ENCODE measurements at places on chromosomes 3 and 15.

DNA sequence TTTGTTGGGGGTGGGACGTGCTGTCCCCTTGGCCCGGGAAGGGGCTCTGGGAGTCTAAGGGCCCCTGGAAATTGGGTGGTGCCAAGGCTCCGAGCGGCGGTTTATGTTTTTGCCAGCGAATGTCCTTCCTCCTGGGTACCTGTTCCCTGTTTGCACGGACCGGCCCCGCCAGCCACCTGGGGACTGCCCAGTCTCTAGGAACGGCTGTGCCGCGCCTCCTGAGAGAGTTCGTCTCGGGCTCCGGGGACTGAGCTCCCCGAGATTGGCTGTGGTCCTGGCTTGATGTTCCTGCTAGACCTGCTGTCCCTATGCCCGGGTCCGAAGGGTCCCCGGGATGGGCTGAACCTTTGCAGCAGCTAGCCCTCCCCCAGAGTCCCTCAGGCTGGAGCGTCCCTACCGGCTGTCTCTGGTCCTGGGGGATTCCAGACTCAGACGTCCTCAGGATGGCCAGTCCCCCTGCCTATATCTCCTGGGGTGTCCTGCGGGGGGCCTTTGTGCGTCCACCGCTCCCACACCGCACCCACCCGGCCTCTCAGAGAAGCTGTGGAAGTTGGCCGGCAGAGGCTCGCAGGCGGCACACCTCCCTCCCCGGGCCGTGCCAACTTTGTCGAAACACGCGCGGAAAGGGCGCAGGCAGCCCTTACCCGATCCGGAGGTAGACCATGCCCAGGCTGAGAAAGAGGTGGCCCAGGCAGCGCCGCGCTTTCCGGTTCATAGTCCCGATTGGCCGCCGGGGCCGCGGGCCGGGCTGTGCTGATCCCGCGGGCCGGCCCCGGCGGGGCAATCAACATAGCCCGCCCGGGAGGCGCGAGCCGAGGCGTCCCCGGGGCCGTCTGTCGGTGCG, 547 bp downstream of the WNT7A start:
- no peak for DNase-seq

GRCh38 chr3:194465246-194465645, 21.6 kb downstream of the ATP13A3 start:
- DNase-seq, result no peak

DNA sequence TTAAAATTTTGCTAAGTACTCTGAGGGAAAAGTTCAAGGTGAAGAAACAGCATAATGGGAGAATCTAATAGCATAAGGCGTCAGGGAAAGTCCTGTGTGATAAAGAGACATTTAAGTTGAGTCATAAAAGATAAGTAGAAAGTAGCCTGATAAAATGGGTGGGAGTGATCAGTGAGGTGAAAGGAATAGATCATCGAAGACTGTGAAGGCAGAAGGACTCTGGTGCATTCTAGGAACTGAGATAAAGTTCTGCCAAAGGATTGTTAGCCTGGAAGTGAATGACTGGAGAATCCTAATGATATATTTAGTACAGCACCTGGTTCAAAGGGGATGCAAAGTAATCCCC, 149.9 kb downstream of the CFAP20DC start:
- no peak for DNase-seq

GRCh38 chr3:42176242-42177034, 85.3 kb downstream of the TRAK1 start:
- DNase-seq, result no peak

DNA sequence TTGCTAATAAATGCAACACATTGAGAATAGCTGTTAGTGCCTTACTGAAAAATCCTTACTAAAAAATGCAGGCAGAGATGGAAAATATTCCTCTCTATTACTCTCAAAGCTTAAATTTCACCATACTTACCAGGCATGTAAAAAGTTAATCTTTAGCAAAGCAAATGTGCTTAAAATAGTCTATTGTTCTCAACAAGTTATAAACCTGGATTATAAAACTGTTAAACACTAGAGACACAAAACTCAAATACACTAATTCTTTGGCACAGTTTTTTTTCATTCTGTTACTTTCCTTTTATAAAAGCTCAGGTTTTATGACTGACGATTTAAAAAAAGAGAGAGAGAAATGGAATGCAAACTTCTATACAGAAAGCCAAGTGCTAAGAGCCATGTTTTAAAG, 119.8 kb downstream of the THRB start:
- DNase-seq, result no peak

- no peak for DNase-seq
These were observed 775 bp upstream of the MAPK6 start for GRCh38 chr15:52018244-52018643.

- DNase-seq, result no peak
These were observed 18.9 kb downstream of the EFCAB12 start for GRCh38 chr3:129409541-129409940.

GRCh38 chr3:149453140-149453805, 21.2 kb upstream of the TM4SF4 start:
- DNase-seq, result no peak

DNA sequence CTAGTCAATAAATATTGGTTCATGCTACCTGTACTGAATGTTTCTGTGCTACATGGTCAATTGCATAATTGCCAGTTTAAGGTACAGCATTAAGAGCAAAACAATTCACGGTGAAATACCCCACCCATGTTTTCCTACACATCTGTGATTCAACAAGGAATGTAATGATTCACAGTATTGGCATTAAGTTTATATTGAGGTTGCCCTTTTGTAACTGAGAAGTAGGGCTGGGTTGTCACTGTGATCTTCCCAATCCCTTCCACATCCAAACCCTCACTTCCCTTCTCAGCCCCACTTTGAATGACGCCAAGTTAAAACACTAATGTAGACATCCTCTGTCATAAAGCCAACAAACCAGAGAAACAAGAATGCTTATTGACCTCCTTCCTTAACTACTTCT, 112.0 kb upstream of the TJP1 start:
- no peak for DNase-seq

- no peak for DNase-seq
These were observed 86.0 kb upstream of the ABHD17C start for GRCh38 chr15:80609091-80609490.

GRCh38 chr3:99883693-99884092, 66.0 kb downstream of the CMSS1 start:
- DNase-seq, result no peak

GRCh38 chr3:119257654-119258410, 17.2 kb upstream of the B4GALT4 start:
- DNase-seq, result no peak

- DNase-seq, result no peak
These were observed 2.1 kb downstream of the LPP start for GRCh38 chr3:188156056-188156455.

GRCh38 chr15:68415501-68416157, 16.3 kb downstream of the ITGA11 start:
- no peak for DNase-seq

- no peak for DNase-seq
These were observed 11.3 kb downstream of the LYSMD4 start for GRCh38 chr15:99721896-99722295.

- no peak for DNase-seq
These were observed 21.8 kb downstream of the CD200 start for GRCh38 chr3:112354642-112355306.

DNA sequence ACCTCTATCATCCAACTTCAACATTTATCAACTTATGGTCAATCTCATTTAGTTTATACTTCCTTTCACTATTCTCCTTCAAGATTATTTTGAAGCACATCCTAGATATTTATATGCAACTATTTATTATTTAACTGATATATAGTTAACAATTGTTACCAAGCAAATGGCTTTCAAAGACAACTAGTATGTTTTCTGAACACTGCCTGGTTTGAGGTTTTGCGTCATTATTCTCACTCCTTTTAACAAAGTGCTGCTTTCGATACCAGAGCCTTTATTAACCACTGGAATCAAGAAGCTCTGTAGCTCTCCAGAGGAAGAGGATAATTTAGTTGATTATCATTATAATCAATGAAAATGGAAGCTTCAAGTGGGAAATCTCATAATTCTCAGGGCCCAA, 19.6 kb downstream of the ZIC1 start:
- no peak for DNase-seq

DNA sequence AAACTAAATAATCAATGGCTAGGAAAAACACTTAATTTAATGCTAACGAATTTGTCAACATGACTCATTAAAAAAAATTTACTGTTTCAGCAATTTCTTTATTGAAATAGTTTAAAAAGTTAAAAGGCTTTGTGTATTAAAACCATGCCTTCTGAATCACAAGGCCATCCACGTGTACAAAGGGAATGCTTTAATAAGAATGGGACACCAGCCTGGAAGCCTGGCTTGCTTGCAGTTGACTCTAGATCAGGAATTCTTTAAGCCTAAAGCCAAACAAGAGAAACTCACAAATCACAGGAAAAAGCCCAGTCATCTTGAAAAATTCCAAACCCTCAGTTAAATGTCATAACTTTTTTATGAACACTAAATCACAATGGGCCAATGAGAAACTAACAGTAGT, 137.6 kb downstream of the PEAK1 start:
- no peak for DNase-seq

DNA sequence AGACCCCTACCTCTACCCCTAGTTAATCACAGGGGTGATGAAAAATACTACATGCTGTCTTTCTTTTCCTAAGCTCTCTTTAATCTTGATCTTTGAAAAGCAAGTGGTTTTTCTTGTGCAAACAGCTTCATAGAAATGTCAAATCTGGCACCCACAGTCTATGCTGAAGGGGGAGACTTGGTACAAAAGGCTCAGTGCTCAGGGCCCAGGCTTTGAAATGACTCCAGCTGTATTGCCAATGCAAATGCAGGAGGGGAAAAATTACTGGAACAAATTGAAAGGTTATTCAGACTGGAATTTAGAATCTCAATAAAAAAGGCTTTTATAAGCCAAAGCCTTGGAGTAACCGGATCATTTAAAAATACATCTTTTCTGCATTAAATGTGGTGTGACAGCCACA, 223.9 kb downstream of the LRTM1 start:
- DNase-seq, result no peak

- DNase-seq, result no peak
These were observed 40.5 kb upstream of the VPS8 start for GRCh38 chr3:184771301-184772127.

DNA sequence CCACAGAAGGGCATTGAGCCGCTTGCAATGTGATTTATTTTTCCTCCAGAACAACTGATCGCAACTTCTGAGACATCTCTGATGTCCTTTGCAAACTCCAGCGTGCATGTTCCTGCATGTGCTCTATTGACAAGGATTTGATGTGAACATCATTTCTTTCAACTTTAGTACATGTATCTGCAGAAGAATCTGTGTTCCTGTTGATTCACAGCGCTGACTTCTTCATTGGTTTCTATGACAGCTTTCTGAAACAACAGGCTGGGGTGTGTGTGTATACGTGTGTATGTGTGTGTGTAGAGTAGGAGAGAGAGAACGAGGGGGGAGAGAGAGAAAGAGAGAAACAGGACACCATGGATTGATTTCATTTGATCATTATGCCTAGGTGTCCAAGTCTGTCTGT, 56.7 kb upstream of the CMTM8 start:
- DNase-seq, result no peak

DNA sequence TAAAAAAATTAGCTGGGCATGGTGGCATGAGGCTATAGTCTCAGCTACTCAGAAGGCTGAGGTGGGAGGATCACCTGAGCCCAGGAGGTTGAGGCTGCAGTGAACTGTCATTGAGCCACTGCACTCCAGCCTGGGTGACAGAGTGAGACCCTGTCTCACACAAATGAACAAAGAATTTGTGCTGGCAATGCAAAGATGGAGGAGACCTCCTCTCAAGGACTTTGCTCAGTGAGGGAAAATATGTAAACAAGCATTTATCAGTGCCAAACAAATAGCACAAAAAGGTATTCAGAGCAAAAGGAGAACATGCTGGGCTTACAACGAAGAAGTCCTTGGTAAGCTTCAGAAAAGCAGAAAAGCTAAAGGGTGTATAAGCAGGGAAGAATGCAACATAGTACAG, 113.1 kb upstream of the UMPS start:
- no peak for DNase-seq

DNA sequence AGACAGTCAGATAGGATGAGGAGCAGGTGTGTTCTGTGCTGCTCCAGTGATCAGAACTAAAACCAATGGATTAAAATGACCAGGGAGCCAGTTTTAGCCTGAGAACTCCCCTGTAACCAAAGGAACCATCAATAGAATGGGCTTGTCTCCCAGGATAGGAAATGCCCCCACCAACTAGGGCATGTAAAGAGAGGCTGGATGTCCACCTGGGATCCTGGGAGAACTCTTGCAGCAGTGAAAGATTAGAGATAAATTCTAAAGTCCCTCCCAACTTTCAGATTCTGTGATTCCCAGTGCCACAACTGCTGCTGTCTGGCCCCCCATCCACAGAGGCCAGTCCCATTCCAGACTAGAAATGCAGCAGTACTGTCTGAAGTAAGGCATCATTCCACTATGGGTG, 33.8 kb downstream of the HDC start:
- no peak for DNase-seq

DNA sequence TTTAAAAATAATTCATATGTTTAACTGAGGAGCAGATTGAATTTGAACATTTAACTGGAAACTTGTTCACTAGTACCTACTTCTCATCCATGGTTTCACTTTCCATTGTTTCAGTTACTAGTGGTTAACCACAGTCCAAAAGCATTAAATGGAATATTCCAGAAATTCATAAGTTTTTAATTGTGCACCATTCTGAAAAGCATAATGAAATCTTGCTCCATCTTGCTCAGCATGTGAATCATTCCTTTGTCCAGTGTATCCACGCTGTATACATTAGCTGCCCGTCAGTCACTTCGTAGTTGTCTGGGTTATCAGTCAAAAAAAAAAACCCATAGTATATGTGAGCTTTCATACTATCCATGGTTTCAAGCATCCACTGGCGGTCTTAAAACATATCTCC, 217.6 kb downstream of the TPRG1 start:
- DNase-seq, result no peak

DNA sequence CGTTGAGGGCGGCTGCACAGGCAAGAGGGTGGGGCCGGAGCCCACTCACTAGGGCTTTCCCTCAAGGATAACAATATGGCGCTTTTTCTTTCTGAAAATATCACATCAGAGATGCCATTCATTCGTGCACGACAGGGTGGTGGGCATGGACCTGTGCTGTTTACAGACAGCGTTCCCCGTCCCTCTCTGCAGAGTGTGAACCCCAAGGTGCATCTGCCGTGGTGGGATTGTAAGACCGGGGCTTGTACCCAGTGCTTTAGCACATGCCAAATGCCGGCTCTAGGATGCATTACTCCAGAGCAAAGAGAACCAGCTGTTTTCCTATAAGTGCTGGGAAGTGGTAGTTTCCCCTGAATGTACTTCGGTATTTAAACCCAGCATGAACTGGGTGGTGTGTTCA, 37.0 kb downstream of the CHDH start:
- no peak for DNase-seq

- DNase-seq, result no peak
These were observed 3.2 kb downstream of the HTR3E start for GRCh38 chr3:184099806-184100686.

DNA sequence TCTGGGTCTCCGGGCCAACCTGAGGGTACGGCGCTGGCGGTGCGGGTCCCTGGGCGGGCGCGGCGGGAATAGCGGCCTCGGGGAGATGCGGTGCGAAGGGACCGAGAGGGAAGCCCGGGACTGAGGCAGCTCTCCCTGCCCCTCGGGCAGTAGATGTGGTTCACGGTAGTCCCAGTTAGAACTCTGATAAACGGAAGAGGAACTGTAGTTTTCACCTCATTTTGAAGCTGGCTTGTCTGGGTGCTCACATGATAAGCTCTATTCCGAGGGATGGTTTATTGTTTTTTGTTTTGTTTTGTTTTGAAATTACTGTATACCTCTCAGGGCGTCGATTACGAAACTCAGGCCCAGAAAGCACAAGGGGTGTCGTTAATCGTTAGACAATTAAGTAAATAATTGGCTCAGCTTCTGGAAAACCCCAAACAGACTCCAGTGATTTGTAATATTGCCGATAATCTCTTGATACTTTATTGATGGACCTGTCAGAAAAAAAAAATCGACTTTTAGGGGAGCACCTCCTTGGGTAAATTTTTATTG, 413 bp downstream of the NUSAP1 start:
- DNase-seq, result no peak

Measured in T1000 (cell line).